HS-27A (cell line): ENCODE measurements at places on chromosomes 5 and 9.

DNA sequence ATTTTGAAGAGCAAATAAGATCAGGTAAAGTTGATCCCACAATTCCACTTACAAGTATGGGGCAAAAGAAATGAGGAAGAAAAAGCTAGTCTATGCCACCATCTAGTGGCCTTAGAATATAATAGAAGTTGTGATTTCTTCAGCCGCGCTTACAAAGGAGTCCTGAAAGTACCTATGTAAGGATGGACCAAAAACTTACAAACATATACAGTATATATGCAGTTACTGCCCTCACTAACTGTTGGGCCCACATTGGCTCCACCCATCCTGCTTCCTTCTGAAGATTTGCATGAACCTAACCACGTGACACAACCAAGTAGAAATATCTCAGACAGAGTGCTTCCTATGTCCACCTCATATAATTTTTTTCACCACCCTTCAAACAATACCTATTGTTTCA is 11.7 kb upstream of the OR13D1 start:
- no peak for DNase-seq

DNA sequence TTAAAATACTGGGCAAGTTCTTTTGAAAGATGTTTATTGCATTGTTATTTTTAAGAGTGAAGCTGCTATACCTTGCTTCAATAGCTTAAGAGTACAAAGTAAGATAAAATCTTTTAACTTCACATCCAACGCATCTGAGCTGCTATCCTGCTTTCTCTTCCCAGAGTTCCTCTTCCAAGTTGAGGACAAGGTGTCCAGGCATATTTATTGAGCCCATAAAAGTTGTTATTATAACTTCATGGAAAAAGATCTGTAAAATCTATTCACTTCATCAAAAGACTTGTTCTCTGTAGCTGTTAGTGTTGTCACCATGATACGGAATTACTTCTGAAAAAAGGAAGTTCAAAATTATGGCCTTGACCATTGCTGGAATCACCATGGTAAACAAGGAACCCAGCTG is 306.2 kb upstream of the ELAVL2 start:
- DNase-seq: no peak

GRCh38 chr9:72129271-72130156 is 19.7 kb upstream of the GDA start:
- DNase-seq: no peak

- DNase-seq: no peak
Measured at GRCh38 chr9:137445930-137446431, 4.8 kb upstream of the ENTPD8 start.

GRCh38 chr5:65334077-65334476 is 147.6 kb downstream of the ADAMTS6 start:
- no peak for DNase-seq

GRCh38 chr5:172659909-172660628 is 19.0 kb downstream of the NEURL1B start:
- DNase-seq: peak; percentile 59

- DNase-seq: no peak
Measured at GRCh38 chr9:37405764-37406380, 16.6 kb upstream of the GRHPR start.

GRCh38 chr5:10355071-10355889 is 1.8 kb downstream of the MARCHF6 start:
- no peak for DNase-seq

DNA sequence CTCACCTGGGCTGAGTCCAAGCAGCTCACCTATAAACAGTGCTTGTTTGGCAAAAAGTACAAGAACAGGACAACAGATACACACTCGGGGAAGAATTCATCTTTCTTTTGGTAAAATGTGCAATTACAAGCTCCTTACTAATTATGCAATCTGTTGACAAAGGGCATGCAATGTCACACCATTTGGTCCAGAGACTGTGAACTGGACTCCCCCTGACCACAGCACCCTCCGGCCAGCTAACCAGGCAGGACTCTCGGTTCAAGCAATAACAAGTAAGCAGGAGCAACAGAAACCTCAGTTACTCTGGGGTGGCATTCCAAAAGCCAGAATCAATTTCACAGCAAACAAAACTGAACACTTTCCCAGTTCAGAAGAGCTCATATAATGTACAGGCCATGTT is 113.8 kb downstream of the GNAQ start:
- no peak for DNase-seq

DNA sequence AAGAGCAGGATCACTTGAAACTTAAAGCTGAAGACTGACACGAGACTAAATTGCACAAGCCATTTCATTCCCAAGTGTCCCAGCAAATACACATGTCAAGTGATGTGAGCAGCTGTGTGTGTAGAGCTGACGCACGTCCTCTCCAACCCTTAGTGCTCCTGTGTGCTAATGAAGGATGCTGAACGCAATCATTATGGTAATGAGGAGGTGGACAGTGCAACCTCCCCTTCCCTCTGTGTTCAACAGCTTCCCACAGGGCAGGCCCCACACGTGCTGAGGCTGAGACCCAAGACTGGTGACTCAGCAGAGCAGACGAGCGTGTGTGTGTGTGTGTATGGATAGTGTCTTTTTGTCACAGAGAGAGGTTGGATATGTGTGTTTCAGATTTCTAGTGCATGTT is 702.1 kb downstream of the SEMA5A start:
- DNase-seq: no peak

GRCh38 chr5:87002485-87002884 is 265.2 kb upstream of the RASA1 start:
- no peak for DNase-seq

- no peak for DNase-seq
Measured at GRCh38 chr5:133227897-133228296, 176.1 kb downstream of the HSPA4 start.

- no peak for DNase-seq
Measured at GRCh38 chr5:180160789-180161188, 48.2 kb downstream of the RASGEF1C start.

- DNase-seq: no peak
Measured at GRCh38 chr5:87099291-87099839, 168.3 kb upstream of the RASA1 start.

DNA sequence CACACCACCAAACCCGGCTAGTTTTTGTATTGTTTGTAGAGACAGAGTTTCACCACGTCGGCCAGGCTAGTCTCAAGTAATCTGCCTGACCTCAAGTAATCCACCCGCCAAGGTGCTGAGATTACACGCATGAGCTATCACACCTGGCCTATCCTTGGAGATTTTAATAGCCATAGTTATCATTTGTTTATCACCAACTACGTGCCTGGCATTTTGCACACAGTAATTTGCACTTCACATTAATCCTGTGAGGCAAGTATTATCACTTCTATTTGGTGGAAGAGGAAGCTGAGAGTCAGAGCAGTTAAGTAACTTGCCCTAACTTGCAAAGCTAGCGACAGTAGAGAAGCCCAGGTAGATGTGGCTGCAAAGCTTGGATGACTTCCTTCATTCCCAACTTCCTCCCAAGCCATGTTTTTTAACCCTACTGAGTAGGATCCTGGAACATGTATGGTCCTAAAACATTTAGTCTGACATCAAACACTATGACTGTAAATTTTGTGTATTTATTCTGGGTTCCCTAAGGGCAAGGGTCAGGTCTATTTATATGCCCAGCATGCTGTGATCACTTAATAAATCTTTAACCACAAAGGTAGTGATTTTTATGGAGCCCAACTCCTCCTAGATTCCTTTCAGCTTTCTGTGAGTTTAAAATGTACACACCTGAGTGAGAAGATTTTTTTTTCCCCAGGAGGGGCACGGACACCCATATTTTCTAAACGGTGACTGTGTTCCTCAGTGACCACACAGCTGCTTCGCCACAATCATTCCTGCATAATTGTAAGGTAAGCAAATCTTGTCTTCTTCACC is 100.2 kb upstream of the RAI14 start:
- DNase-seq: no peak

- no peak for DNase-seq
Measured at GRCh38 chr5:175254155-175254554, 189.8 kb downstream of the DRD1 start.

- no peak for DNase-seq
Measured at GRCh38 chr9:91720751-91721705, 229.0 kb downstream of the ROR2 start.

DNA sequence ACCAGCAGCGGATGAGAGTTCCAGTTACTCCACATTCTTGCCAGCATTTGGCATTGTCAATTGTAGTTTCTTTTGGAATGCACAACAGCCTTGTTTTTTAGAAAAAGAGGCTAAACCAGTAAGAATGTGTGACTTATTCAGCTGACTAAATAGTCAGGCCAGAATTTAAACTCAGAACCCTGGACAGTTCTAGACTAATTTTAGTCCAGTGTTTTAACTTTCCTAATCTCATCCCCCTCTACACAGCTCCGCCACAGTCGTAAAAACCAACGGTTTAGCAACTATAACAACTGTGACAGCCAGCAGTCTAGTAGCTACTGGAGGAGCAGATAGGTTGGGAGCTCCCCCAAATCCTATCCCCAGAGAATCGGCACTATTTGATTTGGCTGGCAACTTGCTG is 103.7 kb downstream of the FOXD1 start:
- DNase-seq: no peak

GRCh38 chr9:2117527-2117926 is 102.4 kb downstream of the SMARCA2 start:
- no peak for DNase-seq

- DNase-seq: no peak
Measured at GRCh38 chr5:113212244-113212920, 222.4 kb downstream of the TSSK1B start.

- DNase-seq: no peak
Measured at GRCh38 chr9:111914749-111915424, 18.3 kb downstream of the UGCG start.

DNA sequence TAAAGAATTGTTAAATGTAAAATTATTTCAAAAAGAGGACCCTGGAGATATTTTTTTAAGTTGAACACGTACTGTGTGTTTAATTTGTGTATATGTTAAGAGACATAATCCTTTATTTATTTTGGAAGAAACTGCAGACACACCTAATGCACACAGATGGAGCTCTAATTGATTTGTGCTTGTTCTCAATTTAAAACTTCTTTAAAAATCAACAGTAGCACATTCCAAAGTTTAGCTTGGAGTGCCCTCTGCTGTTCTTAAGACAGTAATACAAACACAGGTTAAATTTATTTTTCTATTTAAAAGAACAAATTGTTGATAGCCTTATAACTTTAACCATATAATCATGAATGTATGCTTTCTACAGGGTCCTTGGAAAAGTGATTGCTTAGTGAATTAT is 277.6 kb upstream of the ADAMTS16 start:
- DNase-seq: no peak

GRCh38 chr9:19188771-19189170 is 41.7 kb upstream of the DENND4C start:
- DNase-seq: no peak

- no peak for DNase-seq
Measured at GRCh38 chr9:84804951-84805694, 135.6 kb downstream of the NTRK2 start.

DNA sequence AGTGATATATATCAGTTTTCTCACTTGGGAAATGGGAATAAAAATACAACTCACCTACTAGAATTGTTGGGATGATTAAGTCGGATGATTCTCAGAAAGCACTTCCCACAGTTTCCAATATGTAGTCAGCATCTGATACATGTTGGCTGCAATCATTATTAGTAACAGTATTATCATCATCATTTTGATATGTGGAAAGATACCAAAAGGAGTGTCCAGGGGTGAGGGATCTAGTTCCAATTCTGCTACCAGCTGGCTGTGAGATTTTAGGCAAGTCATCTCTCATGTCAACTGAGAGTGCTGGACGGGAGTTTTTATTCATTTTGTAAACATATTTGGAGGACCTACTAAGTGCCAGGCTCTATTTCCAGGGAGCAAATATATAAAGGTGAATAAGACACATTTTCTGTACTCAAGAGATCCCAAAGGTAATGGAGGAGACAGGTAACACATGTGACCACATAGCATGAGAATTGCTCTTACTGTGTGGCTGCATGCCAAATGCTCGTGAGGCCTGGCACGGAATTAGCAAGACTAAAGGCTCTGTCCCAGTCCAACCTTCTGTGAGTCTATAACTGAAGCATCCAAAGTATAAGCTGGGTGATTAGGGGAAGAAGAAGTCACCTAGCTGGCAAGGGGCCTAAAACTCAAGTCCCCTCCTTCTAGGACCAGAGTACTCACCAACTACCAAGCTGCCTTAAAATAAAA is 83.0 kb downstream of the GRIA1 start:
- DNase-seq: no peak

GRCh38 chr9:126697330-126697729 is 83.6 kb downstream of the LMX1B start:
- no peak for DNase-seq

GRCh38 chr9:135281791-135282737 is 194.6 kb downstream of the OLFM1 start:
- no peak for DNase-seq

GRCh38 chr9:6055216-6055615 is 39.8 kb upstream of the RANBP6 start:
- peak; percentile 45 for DNase-seq

DNA sequence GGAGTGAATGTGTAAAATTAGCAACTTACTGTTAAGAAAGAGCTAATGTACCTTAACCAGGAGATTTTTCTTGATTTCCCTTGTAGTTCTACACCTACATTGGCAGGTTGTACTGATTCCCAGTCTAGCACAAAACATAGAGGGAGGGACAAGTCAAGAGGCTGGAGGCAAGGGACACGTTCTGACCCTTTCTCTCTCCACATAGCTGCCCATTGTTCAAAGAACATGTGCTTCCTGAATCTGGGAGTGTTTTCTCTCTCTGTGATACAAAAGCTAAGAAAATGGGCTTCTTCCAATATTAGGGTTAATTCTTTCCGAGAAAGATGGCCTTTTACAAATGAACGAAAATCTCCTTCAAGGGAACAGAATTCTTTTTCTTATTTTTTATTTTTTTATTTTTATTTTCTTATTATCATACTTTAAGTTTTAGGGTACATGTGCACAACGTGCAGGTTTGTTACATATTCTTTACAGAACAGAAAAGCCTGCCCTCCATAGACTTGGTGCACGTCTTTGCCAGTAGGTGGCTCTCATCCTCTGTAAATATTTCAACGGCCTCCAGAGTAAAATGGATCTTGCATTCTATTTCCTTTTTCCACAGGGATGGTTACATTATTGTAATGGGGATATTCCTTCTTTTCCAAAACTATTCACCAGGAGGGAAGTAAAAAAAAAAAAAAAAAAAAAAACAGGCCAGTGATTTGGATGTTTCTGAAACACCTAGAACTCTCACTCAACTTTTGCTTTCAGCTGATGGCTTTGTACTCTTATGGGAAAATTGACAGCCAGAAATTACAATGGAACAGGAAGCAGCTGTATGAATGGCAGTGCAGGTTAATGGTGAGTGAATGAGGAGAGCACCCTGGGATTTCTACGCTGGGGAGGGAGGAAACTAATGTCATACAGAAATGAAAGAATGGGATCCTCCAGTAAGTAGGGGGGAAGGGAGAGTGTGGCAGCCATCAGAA is 13.1 kb upstream of the IFNA5 start:
- no peak for DNase-seq

GRCh38 chr5:136032564-136032963 is 3.8 kb downstream of the TGFBI start:
- DNase-seq: no peak

DNA sequence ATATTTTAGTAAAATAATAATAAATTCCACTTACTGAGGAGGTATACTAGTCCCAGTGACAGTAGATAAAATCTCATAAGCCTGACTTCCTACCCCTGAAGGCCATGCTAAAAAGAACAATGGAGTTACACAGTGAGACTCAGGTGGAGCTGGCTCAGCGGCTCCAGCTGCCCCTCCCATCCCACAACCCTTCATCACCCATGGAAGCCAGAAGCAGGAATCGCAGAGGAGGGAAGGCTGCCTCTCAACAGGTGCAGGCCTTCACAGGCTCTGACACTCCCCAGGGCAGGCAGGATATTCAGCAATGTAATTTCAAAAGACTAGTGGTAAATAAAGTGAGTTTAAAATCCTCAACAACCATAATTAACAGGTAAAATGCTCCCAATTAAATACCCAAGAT is 67.5 kb downstream of the FANCC start:
- no peak for DNase-seq
